Esophagus mucosa (tissue), 1 donor: ENCODE measurements at places on chromosomes 2 and 18.

- no peak for ATAC-seq
These were observed 28.0 kb downstream of the STAT4 start for GRCh38 chr2:191122638-191123294.

GRCh38 chr18:24514439-24514838 is 54.0 kb downstream of the HRH4 start:
- ATAC-seq = peak; percentile 89

- no peak for ATAC-seq
These were observed 280.9 kb upstream of the CDH2 start for GRCh38 chr18:28457784-28458183.

DNA sequence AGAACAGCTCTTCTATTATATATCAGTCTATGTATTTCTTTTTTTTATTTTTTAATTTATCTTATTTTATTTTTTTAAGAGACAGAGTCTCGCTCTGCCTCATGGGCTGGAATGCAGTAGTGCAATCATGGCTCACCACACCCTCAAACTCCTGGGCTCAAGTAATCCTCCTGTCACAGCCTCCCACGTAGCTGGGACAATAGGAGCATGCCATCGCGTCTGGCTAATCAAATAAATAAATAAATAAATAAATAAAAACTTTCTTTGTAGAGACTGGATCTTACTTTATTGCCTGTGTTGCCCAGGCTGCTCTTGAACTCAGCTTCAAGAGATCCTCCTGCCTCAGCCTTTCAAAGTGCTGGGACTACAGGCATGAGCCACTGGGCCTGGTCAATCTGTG is 117.0 kb downstream of the RBMS1 start:
- peak; percentile 80 for ATAC-seq

- no peak for ATAC-seq
These were observed 75.0 kb downstream of the CERS6 start for GRCh38 chr2:168530982-168531622.

GRCh38 chr2:74876081-74876886 is 42.4 kb downstream of the HK2 start:
- peak; percentile 53 for ATAC-seq

- no peak for ATAC-seq
These were observed 177.1 kb upstream of the HDAC4 start for GRCh38 chr2:239577935-239578334.

- ATAC-seq = no peak
These were observed 409.9 kb downstream of the MTX2 start for GRCh38 chr2:176679061-176679669.

- ATAC-seq = no peak
These were observed 29.3 kb upstream of the DCC start for GRCh38 chr18:52310651-52311050.

- no peak for ATAC-seq
These were observed 7.1 kb upstream of the EML6 start for GRCh38 chr2:54716375-54716774.

DNA sequence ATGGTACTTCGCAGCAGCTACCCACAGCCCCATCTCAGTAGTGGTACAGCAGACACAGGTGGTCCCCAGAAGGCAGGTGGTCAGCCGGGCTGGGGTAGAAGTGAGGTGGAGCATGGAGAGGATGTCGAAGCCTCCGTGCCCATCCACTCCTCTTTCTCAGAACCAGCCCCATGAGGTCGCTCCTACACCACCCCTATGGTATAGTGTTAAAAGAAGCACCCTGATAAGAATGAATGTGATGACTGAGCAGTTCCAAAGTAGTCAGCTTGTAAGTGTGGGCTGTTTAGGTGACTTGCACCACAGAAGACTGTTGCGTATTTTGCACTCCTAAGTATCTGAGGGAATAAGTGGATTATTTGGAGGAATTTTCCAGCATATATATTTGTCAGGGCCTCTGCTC is 111.3 kb downstream of the WDSUB1 start:
- no peak for ATAC-seq

- no peak for ATAC-seq
These were observed 118.9 kb upstream of the POU3F3 start for GRCh38 chr2:104734937-104735586.

- no peak for ATAC-seq
These were observed 760.0 kb downstream of the EPHA4 start for GRCh38 chr2:220811952-220812570.

DNA sequence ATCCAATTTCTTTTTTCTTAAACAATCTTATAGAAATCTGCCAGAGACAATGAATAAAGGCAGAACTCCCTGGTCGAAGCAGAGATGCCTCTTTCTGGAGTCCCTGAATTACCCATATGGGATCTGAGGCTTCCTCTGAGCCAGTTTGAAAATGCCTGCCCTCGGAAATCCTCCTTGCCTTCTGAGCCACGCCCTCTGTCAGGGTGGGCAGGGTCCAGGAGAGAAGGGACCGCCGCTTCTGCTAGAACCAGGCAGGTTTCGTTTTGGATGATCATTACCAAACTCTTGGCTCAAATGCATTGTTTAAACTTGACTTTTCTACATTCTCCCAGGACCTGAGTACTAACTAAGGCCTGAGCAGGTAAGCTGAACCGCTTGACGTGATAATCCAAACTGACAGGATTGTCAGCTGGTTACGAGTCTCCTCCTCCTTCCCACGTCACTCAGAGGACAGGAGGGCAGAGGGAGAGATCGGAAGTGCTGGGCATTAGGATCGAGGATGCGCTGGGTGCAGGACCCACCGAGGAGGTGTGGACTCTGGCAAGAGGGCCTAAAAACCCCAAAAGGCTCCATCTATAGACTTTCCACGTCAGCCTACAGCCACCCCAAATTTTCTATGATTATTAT is 128.4 kb downstream of the KLHL29 start:
- ATAC-seq = peak; percentile 54

- ATAC-seq = peak; percentile 65
These were observed 111.0 kb upstream of the MAP4K3 start for GRCh38 chr2:39547811-39548719.

DNA sequence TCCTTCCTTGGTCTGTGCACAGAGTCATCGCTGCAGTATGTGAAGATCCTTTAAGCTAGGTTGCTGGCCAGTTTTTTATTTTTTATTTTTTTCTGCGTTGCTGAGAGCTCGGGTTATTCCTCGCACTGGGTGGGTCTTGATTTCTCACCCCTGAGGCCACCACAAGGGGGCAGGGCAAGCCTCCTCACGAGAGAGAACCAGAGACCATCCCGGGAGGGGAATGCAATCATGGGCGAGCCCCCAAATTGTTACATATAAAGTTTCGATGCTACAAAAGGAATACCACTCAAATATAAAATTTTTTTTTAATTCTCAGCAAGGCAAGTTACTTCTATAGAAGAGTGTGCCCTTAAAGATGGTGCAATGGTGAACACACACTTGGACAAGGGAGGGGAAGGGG is 24.9 kb downstream of the HTR2B start:
- no peak for ATAC-seq

GRCh38 chr2:160257743-160258491 is 57.8 kb upstream of the ITGB6 start:
- ATAC-seq = no peak

GRCh38 chr2:72731116-72731515 is 94.7 kb downstream of the EXOC6B start:
- no peak for ATAC-seq

DNA sequence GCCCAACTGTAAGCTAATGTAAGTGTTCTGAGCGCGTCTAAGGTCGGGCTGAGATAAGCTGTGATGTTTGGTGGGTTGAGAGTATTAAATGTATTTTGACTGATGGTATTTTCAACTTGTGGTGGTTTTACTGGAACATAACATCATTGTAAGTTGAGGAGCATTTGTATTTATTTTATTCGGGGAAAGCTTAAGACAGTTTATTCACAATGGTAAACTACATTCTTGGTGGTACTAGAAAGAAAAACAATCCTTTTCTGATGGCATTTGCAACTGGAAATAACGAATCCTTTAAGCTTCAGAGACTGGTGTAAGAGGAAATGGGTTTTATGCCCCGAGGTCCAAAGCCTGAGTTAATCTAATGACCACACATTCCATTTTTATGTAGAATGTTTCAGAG is 283.3 kb upstream of the NETO1 start:
- ATAC-seq = no peak

DNA sequence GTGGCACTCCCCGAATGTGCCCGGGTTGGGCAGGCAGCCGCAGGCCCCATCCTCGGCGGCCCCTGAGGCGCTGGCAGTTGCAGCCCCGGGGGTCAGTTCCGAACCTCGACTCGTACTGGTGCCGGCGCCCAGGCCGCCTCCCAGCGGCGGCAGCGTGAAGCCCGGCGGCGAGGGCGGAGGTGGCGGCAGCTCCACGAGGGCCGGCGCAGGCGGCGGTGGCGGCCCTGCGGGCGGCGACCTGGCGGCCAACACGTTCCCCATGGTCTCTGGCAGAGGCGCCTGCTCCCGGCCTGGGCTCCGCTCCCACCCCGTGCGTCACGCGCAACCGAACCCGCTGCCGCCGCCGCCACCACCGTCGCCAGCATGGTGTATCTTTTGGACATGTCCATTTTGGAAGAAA is 196.3 kb downstream of the CCDC74A start:
- no peak for ATAC-seq

DNA sequence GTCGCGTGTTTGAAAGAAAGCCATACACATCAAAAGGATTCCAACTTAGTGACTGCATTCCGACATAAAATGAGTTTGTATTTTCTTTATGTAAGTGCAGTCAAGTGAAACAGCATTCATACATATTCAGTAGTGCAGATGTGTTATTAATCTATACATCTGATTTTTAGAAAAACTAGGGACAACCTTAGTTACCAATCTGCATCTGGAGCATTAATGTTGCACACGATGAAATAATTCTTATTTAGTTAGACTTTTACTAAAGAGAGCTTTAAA is 1.9 kb downstream of the GORASP2 start:
- no peak for ATAC-seq

DNA sequence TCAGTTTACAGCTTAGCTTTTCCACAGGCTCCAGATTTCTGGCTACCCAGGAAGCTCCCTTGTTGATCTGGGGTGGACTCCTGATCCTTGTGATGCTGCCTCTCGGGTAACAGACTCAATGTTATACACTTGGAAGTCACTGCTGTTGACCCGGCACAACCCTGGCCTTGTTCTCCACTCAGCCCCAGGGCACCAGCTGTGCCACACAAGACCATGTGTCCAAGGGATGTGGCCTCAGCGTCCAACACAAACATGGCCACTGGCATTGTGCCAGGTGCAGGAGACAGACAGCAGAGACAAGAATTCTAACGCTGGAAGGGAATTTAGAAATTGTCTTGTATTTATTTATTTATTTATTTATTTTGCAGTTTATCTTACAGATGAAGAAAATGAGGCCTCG is 39.0 kb upstream of the PPP4R1 start:
- no peak for ATAC-seq

GRCh38 chr2:186780701-186781316 is 68.2 kb downstream of the ZSWIM2 start:
- ATAC-seq = no peak

- no peak for ATAC-seq
These were observed 303.1 kb upstream of the FBXO11 start for GRCh38 chr2:48209214-48209885.

GRCh38 chr2:7539760-7540159 is 622.5 kb downstream of the RNF144A start:
- no peak for ATAC-seq

- no peak for ATAC-seq
These were observed 24.7 kb upstream of the CELF4 start for GRCh38 chr18:37590346-37590745.

DNA sequence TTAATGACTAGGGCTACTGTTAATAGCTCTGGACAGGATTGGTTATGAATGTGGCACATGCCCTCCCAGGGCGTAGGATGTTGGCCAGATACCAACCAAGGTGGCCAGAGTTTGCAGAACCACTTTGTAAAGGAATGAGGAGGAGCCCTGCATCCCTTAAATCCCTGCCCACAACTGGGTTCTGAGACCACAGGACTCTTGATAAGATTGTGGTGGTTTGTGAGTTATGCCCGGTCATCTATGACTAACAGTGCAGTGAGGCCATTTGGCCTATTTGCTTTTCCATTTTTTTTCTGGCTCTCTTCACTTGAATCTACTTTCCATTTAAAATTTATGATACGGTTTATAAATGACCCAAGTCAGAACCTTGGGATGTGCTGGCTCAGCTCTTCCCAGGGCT is 294.5 kb downstream of the PRKCE start:
- no peak for ATAC-seq

DNA sequence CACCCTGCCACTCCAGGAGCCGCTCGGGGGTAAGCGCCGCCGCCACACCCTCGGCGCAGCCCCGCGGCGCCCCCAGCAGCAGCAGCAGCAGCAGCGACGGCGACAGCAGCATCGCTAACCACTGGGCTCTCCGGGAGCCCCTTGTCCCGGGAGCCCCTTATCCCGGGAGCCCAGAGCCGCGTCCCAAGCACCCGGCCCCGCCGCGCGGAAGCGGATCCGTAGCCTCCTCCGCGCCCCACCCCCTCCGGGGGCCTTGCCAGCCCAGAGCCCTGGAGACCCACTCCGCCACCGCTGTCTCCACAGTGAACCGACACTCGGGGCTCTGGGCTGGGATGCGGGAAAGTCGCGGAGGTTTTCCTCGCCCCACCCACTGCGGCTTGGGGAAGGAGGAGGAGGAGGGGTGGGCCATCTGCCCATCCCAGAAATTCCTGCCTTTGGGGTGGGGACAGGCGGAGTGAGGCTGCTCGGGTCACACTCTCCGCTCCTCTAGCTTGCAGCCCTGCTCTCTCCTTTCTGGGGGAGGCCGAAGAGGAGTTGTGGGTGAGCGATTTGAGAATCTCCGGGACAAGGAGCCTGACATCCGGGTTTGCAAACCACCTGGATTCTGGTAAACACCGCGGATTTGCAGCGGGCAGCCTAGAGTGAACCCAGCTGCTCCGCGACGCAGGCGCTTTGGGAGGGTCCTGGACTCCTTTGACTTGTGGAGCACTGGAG is at the start of gene PLA2R1:
PLA2R1 (minus strand) TSS at position 324 of the 714 bp plus-strand sequence; CDS start at position 112, 212 bp downstream.
- ATAC-seq = peak; percentile 69

- ATAC-seq = no peak
These were observed 260.5 kb downstream of the C1D start for GRCh38 chr2:67802291-67802690.

DNA sequence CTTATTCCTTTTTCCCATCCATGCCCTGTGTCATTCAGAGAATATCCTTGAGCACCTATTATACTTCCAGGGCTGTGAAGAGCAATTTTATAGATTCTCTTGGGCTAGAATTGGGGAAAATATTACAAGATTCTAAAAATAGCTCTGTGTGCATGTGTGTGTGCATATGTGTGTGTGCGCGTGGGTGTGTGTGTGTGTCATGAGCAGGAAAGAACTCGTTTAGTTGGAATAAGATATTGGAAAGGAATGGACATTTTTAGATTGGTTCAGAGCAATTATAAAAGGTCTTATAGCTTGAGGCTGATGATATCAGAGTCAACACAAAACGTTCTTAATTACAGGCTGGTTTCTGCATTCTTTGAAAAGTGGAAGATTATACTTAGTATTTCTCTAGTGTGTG is 212.1 kb upstream of the COPS8 start:
- ATAC-seq = no peak

DNA sequence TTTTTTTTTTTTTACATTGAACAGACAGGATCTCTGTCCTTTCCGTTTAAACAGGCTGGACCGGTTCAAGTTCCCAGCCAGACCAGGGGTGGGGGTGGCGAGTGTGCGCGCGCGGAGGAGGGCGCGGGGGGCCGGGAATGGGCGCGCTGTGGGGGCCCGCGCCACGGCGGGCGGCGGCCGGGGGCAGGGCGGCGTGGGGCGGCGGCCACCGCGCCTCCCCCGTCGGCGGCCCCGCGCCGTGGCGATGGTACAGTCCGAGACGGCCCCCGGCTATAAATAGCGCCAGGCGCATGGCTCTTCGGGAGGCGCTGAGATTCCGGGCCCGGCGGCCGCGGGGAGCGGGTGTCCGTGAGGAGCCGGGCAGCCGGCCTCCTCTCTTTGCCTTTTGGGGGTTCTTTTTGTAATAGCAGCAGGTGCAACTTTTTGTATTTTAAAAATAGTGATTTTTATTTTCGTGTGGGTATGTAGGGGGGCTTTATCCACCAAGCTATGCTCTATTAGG is 430 bp upstream of the CELF4 start:
- peak; percentile 25 for ATAC-seq
